Activated T-cell treated with anti-CD3 and anti-CD28 coated beads, Interleukin-2, amount 50 U/mL, for 72 hours (primary cell): ENCODE measurements at places on chromosomes 6 and 20. TPM values are rescaled to one million over a fixed set of nuclear protein-coding genes. Genes with fewer than 3 reads are reported as not detected.

DNA sequence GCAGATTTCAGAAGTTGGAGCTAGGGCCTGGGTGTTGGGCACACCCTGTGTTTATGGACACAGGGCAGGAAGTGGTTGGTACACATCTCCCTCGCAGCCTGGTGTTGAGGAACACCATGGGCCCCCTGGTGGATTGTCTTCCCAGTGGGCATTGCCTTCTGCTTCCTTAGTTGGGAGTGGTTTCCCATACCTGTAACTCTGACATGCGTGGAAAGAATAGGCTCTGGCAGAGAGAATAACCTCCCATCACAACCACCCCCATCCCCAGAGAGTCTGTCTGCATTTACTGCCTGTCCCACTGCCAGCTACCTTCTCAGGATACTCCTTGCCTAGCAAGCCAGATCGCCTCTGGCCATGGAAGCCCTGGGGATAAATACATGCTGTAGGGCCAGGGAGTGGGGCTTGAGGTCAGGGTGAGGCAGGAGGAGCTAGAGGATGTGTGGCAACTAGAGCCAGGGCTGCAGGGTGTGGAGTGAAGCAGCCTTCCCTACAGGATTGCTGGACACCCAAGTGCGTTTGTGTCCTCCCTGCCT is 14.7 kb downstream of the LRRC73 start:
- DNase-seq, result no peak

DNA sequence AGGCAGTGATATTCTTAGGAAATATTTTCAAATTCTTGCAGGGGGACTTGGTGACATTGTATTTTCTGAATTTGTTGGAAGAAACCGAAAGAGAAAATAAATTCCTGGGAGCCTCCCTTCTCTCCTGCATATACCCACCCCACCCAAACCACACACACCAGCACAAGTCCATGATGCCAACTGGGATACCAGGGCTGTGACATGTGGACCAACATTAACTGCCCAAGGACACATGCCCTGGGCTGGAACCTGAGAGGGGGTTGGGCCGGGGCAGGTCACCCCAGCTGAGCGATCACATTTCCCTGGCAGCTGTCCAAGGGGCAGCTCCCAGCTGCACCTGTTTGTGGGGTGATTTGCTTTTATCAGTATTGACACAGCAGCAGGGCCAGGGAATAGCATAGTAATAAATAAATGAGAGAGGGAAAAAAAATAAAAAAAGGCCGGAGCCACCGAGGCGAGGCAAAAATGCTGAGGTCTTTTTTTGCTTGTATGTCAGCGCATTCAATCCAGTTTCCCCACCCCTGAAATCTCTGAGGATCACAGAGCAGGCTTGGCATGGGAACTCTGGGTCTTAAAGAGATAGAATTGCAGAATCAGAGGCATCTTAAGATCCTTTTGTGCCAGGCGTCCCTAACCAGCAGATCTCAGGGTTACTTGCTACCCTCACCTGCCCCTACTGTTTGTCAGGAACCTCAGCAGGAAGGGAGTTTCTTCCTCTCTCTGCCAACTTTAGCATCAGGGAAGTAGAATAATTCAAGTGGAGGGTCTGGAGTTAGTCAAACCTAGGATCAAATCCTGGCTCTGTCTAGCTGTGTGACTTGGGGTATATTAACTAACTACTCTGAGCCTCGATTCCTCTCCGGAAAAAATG is 66.5 kb upstream of the PIM1 start:
- peak; percentile 24 for DNase-seq

DNA sequence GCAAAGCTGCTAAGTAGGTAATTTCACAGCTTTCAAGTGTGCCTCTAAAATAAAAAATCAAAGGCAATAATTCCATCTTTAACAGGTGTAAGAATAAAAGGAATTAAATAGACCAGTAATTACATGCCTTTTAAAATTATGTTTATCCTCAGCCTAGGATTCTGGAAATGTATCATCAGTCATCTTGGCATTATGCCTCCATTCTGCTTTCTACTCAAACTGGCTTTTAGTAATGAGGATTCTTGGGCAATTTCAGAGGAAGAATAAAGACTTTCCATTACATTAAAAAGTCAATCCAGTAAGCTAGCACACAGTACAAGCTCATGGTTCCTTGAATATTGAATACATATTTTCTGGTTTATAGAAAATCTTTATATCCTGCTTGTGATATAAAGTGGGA is 44.7 kb downstream of the GSTA2 start:
- DNase-seq, result no peak

- no peak for DNase-seq
Observed at GRCh38 chr6:127824061-127824460, 76.8 kb downstream of the THEMIS start.

DNA sequence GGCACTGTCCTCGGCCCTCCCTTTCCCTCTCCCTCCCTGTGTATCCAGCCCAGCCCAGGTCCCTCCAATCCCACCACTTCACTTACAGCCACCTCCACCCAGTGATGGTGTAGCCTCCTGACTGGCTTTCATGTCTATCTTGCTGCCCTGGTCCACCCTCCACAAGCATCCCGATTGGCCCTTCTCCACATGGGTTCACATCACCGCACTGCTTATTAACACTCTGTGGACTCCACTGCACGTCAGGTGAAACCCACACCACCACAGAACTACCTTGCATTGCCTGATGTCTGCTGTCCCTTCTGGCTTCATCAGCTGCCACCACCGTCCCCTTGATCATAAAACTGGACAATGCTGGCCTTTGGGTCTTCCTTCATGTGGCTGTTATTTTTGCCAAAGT is 220.4 kb upstream of the ARID1B start:
- no peak for DNase-seq

GRCh38 chr6:90612313-90612680 is 25.4 kb upstream of the MAP3K7 start:
- no peak for DNase-seq

DNA sequence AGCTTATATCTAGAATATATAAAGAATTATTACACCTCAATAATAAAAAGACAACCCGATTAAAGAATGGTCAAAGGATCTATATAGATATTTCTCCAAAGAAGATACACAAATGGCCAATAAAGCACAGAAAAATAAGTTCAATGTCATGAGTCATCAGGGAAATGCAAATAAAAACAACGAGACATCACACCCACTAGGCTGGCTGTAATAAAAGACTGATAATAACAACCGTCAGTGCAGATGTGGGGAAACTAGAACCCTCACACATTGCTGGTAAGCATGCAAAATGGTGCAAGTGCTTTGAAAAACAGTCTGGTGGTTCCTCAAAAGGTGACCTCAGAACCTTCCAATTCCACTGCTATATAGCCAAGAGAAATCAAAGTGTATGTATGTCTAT is 33.0 kb downstream of the TBX18 start:
- DNase-seq, result no peak

GRCh38 chr6:2497922-2498623 is 252.6 kb downstream of the MYLK4 start:
- DNase-seq, result no peak

- DNase-seq, result no peak
Observed at GRCh38 chr6:123091091-123091895, 95.3 kb downstream of the CLVS2 start.

- DNase-seq, result peak; percentile 21
Observed at GRCh38 chr20:63071541-63072181, 64.9 kb upstream of the BHLHE23 start.

GRCh38 chr20:835608-836045 is 2.1 kb downstream of the FAM110A start:
- DNase-seq, result peak; percentile 29

- no peak for DNase-seq
Observed at GRCh38 chr6:16730738-16731477, 30.4 kb downstream of the ATXN1 start.

DNA sequence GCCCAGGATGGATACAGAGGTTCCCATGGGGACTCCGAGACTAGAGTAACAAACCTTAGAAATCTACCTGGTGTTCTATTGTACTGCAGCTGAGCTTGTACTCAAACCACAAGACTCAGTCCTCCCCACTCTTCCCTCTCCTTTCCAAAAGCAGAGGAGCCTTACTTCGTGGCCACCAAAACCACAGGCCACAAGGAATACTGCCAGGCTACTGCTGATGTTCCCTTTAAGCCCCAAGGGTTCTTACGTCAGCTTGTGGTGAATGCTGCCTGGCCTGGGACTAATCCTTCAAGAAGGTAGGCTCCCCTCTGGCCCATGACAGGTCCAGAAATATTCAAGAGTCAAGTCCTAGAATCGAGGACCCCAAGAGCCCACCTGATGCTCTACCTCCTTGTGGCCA is 10.5 kb upstream of the DEFB128 start:
- no peak for DNase-seq

GRCh38 chr20:23244916-23245552 is 105.6 kb upstream of the NXT1 start:
- DNase-seq, result no peak

- peak; percentile 42 for DNase-seq
Observed at GRCh38 chr6:43086022-43086658, 10.0 kb downstream of the PTK7 start.

GRCh38 chr6:146913842-146914488 is 290.3 kb upstream of the STXBP5 start:
- peak; percentile 31 for DNase-seq

DNA sequence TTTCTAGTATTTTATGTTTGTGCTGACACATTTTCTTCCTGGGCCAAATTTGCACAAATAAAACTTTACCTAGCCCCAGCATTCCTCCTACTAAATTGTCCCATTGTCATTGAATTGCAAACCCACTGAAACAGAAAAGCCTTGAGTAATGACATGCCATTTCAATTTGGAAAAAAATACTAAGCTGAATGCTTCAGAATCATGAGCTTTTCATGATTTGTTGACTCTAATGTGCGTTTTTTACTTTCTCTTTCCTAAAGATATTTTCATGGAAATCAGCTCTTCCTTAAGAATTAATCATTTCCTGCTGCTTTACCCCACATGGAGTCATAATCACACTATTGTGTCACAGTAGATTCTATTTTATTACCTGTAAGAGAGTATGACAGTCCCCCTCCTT is 47.4 kb downstream of the TRDN start:
- DNase-seq, result no peak

DNA sequence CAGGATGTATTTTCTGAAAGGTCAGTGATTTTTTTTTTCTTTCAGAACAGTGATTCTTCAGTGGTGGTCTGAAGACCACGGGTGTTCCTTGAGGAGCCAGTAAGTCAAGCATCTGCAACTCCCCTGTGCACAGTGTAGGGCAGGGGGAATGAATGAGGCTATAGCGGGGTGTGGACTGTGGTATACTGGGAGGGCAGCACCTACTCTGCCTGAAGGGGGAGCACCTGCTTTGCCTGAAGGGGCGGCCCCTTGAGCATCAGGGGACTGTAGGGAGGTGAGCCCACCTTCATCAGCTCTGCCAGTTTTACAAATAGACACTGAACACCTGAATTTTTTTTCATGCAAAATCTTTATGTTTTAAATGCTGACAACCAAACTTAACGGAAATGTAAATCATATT is 77.5 kb upstream of the RIPOR2 start:
- peak; percentile 28 for DNase-seq

- DNase-seq, result no peak
Observed at GRCh38 chr6:138987080-138987642, 892 bp downstream of the REPS1 start.

DNA sequence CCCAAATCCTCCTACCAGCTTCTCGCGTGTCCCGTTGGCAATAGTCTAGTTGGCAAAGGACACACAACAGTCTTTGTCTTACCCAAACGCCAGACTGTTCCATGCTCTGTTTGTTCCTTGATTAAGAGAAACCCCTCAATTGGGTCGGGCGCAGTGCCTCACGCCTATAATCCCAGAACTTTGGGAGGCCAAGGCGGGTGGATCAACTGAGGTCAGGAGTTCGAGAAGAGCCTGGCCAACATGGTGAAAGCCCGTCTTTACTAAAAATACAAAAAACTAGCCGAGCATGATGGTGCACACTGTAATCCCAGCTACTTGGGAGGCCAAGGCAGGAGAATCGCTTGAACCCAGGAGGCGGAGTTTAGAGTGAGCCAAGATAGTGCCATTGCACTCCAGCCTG is 153.7 kb downstream of the GRM4 start:
- DNase-seq, result no peak

- DNase-seq, result no peak
Observed at GRCh38 chr20:18847226-18847755, 33.7 kb downstream of the SCP2D1 start.

DNA sequence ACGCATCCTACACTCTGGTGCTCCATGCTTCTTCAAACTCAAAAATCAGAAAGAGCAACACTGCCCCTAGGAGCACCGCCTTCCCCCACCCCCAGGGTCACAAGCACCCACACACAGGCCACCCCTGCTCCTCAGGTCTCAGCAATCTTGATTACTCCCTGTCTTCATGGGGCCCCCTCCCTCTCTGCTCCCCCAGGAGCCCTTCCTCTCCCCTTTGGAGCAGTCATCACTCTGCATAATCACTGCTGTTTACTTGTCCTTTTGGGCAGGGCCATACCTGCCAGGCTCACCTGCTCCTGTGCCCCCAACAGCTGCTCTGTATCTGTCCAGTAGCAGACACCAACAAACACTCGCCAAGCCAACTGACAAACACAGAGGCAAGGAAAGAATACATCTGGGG is 7.6 kb upstream of the SYNDIG1 start:
- no peak for DNase-seq

- no peak for DNase-seq
Observed at GRCh38 chr20:17614176-17614811, 44.4 kb downstream of the DSTN start.

- DNase-seq, result no peak
Observed at GRCh38 chr6:154783229-154783628, 50.0 kb downstream of the SCAF8 start.

GRCh38 chr6:136550330-136551071 is at the start of gene MAP7:
MAP7 (minus strand) TSS chr6:136550422; CDS start chr6:136550408, 14 bp downstream.
- peak; percentile 73 for DNase-seq

GRCh38 chr6:113733381-113733780 is 123.8 kb upstream of the MARCKS start:
- no peak for DNase-seq

GRCh38 chr6:117482240-117483003 is at the start of gene DCBLD1:
DCBLD1 (plus strand) TSS chr6:117482674; CDS start chr6:117482782, 108 bp downstream.
- DNase-seq, result peak; percentile 76

- DNase-seq, result no peak
Observed at GRCh38 chr20:41278936-41279335, 38.6 kb downstream of the ZHX3 start.

GRCh38 chr20:23224806-23225205 is 125.8 kb upstream of the NXT1 start:
- DNase-seq, result no peak

The NTSR1 gene
- not detected for total RNA-seq

The OR2H2 gene
- not detected for total RNA-seq

The TCP11 gene
- not detected for total RNA-seq

The OR12D3 gene
- not detected for total RNA-seq

The RBPJL gene
- not detected for total RNA-seq

The CENPW gene
- 44.9 TPM for total RNA-seq

The COL10A1 gene
- not detected for total RNA-seq

The THBD gene
- total RNA-seq, result not detected

The TFAP2A gene
- total RNA-seq, result 0.35 TPM

The TOMM6 gene
- total RNA-seq, result 109 TPM

The NR2E1 gene
- not detected for total RNA-seq

The WFDC2 gene
- 1.8 TPM for total RNA-seq

The SNAI1 gene
- 1.3 TPM for total RNA-seq

The TRIM40 gene
- not detected for total RNA-seq

The FAM209B gene
- 1.7 TPM for total RNA-seq

The VNN1 gene
- not detected for total RNA-seq

The PNRC1 gene
- 137 TPM for total RNA-seq

The SSTR4 gene
- not detected for total RNA-seq

The ZNF311 gene
- total RNA-seq, result 1.6 TPM
